ENCODE measurements at places on chromosomes 3 and 15.

DNA sequence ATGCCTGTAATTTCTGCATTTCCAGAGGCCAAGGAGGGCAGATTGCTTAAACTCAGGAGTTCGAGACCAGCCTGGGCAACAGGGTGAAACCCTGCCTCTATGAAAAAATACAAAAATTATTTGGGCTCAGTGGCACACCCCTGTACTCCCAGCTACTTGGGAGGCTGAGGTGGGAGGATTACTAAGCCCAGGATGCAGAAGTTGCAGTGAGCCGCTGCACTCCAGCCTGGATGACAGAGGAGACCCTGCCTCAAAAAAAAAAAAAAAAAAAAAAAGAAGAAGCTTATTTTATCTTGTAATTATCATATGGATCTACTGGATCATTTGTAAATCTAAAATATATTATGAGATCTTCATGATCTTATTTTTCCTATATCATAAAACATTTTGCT lies 84.1 kb downstream of the PPCDC start:
- DNase-seq: no peak

GRCh38 chr3:37190667-37191066 lies 16.3 kb upstream of the LRRFIP2 start:
- DNase-seq: no peak

- peak; percentile 7 for DNase-seq
Observed at GRCh38 chr15:72474466-72474911, 359 bp downstream of the ARIH1 start.

DNA sequence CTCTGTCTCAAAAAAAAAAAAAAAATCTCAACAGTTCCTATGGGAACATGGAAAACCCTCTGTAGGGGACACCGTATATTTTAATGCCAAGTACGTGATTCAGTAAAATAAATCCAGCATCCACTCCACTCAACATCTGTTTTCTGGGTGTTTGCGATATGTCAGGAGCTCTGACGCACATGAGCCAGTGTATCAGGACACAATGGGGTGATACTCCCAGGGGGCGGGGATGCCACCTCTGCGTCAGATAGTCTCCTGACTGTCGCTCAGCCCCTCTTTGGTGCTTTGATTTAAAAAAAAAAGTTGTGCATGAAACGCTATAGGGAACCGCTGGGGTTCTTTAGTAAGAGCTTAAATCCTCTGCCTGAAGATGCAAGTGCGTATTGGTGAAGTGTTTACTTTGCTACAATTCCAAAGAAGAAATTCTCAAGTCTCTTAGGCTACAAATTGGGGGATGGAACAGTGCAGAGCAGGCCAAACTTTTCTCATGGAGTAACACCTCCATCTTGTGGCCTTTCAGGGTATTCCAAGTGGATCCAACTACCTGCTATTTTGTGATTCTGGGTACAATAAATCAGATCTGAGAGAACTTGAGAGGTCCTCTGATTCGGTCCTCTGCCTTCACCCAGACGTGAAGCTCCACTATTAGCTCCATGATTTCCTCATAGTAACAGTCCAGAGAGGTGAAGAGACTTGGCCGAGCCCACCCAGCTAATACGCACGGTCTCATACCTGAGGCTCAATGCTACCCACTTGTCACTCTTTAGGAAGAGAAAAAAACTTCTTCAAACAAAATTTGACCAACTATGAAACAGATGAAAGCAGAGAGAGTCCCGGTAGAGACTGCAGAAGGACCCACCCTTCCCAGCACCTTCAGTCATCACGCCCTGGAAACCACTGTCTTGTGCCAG lies 9.3 kb upstream of the NR2E3 start:
- peak; percentile 68 for DNase-seq

GRCh38 chr15:53836618-53837017 lies 77.2 kb upstream of the WDR72 start:
- DNase-seq: no peak

DNA sequence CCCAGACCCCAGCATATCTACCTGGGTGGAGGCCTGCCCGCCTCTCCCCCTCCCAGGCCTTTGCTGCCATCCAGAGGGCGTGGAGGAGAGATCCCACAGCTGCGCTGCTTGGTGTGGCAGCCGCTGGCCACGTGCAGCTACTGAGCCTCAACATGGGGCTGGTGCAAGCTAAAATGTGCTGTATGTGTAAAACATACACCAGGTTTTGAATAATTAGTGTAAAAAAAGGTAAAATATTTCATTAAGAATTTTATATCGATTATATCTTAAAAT lies 95.8 kb downstream of the SEC22A start:
- DNase-seq: no peak

GRCh38 chr15:48006031-48006511 lies 114.7 kb upstream of the SLC24A5 start:
- no peak for DNase-seq

GRCh38 chr15:27885201-27885600 lies 213.9 kb downstream of the OCA2 start:
- no peak for DNase-seq

DNA sequence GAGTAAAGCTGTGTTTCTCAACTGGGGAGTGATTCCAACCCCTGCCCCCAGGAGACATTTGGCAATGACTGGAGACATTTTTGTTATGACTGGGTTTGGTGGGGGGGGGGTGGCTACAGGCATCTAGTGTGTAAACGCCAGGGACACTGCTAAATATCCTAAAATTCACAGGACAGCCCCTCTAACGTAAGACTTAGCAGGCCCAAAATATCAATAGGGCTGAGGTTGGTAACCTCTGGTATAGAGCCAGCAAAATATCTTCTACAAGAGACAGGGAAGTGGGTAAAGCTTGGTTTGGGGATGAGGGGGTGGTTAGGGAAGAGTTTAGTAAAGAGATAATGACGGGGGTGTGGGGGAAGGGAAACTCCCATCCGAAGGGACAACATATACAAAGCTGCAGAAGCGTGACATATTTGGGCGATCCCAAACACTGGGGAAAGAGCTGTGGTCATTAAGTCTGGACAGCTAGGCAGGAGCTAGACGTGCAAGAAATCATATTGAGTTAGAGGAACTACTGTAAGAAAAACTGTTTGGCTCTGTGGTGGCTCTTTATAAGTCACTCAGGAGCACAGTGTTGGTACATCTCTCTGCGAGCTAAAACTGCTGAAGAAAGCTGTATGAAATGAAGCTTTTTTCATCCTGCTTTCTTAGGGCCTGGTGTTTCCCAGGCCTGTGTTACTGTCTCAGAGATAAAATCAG lies 697 bp upstream of the TRIM69 start:
- DNase-seq: no peak

GRCh38 chr3:112390783-112391641 lies 58.1 kb downstream of the CD200 start:
- DNase-seq: peak; percentile 80

GRCh38 chr15:100690032-100690794 lies 87.8 kb downstream of the ASB7 start:
- no peak for DNase-seq

- DNase-seq: no peak
Observed at GRCh38 chr3:197521277-197522182, 34.2 kb downstream of the BDH1 start.

DNA sequence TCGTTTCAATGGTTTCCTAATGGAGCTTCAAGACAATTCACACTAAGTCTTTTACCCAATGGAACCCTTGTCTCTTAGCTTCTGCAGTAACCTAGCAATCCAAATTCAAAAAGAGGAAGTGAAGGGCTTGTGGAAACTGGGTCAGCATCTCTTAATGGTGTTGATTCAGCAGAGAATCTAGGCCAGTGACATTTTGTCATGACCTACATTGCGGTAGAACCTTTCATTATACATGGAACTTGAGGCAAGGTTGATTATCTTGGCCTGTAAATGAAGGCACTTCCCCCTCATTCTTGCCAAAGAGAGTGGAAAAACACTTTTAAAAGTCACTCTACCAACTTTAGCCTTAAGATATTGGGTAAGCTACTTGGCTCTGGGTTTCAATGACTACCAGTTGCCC lies 42.8 kb downstream of the C2CD4B start:
- DNase-seq: no peak

- no peak for DNase-seq
Observed at GRCh38 chr3:125694761-125695294, 99.5 kb upstream of the OSBPL11 start.

- peak; percentile 80 for DNase-seq
Observed at GRCh38 chr3:10757021-10757820, 58.8 kb upstream of the SLC6A11 start.

GRCh38 chr3:59885101-59885500 lies 835.3 kb upstream of the CFAP20DC start:
- DNase-seq: no peak

DNA sequence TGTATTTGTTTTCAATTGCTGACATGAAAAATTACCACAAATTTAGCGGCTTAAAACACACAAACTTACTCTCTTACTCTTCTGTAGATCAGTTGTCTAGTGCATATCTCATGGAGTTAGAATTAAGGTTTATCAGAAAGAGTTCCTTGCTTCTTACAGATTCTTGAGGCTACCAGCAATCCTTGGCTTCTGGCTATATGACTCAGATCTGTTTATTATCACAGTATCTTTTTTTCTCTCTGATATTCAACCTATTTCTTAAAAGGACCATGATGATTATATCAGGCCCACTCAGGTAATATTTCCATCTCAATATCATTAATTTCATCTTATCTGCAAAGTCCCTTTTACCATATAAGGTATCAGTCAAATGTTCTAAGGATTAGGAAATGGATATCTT lies 263.5 kb upstream of the BCHE start:
- no peak for DNase-seq
